Cerebellar nuclear complex (tissue), 1 donor: ENCODE measurements at places on chromosomes 13 and 19.

DNA sequence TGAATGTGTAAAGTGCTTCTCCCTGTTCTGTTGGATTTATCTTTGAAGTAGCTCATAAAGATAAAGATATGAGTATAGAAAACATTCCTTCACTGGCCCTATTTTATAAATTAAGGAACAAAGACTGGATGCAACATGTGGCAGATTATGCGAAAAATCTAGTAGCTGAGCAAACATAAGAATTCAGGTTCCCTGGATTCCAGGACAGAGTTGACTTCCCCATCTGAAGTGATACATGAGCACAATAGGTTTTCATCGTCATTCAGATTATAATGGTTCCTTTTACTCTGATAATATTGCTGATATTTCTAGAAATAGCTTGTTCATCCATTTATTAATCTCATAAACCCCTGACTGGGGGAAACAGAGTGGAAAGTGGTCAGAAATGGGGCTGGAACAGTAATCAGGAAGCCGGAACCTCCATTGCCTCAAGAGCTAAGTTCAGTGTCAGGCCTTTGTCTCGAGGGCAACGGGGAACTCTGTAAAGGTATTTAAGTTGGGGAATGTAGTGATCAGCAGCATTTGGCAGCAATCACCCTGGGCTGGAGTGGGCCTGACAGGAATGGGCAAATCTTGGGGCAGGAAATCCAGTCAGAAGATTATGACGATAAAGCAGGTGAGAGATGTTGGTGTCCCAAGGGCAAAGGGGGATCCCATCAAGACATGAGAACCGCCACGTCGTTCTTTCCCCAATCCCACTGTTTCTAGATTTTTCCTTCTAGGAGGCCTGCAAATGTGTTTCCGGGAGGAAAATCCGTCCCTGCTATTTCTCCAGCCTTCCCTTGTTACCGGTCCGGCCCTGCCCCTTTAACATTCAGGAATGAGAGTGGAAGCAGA lies 232.5 kb upstream of the SERP2 start:
- no peak for DNase-seq

- no peak for DNase-seq
Observed at GRCh38 chr13:110634558-110634957, 19.2 kb downstream of the NAXD start.

GRCh38 chr19:54418030-54418929 lies 3.0 kb downstream of the TTYH1 start:
- no peak for DNase-seq

GRCh38 chr13:106443607-106444322 lies 91.7 kb downstream of the EFNB2 start:
- no peak for DNase-seq

DNA sequence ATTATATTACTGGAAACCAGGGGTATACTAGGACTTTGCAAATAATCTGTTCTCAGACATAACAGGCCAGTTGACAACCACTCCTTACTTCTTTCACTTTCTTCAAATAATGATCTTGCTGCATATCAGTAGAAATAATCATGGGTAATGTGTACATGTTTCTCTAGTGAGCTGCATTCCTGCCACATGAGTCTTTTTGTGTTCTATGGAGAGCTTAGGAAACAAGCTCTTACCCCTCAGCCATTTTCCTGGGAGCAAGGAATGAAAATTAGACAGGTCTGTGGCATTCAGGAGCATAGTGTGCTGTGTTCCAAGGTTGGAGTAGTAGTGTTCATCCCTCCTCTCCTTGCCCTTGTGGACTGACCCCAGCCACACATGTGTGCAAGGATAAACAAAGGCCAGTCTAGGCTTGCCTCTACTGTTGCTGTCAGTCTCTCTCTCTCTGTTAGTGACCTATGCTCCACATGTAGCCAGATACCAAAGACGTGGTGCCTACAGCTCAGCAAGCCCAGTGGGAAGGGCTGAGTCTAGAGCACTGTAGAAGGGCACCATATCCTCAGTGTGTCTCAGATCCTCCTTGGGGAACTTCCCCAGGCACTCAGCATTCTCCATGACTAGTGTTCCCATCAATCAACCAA lies 11.5 kb upstream of the OXGR1 start:
- no peak for DNase-seq

DNA sequence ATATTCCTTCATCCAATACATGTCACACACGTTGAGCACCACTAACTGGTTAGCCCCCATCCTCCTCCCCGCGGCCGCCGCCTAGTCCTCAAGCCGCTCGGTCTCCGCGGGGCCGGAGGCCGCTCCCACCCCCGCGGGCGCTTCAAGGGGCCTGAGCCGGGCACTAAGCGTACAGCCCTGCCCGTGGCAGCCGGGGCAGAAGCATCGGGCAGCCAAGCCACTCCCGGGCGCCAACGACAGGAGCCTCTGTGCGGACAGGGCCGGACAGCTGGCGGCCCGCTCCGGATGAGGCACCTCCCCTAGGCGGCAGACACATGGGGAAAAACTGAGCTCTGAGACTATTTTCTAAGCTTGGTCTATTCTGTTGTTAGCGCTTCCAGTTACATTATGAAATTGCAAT lies 2.8 kb upstream of the ZNF543 start:
- DNase-seq = no peak

DNA sequence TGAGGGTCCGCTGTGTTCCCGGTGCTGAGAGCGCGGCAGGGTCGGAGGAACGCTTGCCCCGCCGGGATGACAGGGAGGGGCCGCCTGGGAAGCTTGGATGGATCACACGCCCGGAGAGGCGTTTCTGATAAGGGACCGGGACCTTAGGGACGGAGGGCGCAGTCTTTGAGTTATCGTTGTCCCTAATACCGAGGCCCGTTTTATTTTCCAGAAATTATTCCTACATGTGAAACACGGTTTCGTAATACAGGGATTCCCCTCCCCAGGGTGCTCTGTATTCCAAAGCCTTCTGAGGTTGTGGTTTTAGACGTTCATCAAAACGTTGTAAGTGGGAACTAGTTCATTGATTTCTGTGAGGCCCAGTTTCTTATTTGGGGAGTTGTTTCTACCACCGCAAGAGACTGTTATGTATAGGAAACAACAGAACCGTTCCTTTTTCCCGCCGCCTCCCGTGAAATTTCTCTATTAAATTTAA lies 752 bp downstream of the PDCD5 start:
- DNase-seq = no peak

DNA sequence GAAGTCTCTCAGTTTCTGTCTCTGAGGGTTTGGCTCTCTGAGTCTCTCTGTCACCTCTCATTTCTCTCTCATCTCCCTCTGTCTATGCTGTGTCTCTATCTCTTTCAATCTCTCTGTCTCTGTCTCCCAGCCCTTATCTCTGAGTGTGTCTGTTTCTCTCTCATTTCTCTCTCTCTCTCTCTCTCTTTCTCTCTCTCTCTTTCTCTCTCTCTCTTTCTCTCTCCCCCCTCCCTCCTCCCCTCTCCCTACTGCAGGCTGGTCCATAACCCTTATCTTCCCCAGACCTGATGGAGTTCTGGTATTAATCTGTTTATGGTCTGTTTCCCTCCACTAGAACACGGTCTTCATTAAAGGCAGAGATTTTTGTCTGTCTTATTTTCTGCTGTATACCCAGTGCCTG lies 1.3 kb upstream of the PVR start:
- no peak for DNase-seq

DNA sequence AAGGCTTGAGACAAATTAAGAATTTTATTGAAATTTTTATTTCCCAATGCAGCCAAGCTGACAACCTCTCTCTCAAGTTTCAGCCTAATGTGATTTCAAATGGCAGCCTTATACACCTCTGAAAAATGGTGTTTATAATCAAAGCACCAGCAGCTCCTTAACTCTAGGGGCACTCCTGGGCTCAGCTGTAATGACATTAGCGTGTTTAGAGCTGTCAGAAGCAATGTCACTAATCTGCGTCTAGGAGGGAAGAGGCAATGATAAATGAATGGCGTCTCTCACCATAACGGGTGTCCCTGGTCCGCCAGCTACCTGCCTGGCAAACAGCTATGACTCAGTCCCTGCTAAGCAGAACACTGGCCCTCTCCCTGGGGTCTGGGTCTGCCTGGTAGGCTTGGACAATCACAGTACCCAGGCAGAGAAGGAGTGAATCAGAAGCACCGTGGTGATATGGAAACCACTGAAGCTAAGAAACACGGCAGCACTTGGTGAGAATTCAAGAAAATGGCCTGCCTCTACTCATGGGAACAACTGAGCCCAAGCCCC lies 131.8 kb upstream of the VSTM2B start:
- DNase-seq = no peak

DNA sequence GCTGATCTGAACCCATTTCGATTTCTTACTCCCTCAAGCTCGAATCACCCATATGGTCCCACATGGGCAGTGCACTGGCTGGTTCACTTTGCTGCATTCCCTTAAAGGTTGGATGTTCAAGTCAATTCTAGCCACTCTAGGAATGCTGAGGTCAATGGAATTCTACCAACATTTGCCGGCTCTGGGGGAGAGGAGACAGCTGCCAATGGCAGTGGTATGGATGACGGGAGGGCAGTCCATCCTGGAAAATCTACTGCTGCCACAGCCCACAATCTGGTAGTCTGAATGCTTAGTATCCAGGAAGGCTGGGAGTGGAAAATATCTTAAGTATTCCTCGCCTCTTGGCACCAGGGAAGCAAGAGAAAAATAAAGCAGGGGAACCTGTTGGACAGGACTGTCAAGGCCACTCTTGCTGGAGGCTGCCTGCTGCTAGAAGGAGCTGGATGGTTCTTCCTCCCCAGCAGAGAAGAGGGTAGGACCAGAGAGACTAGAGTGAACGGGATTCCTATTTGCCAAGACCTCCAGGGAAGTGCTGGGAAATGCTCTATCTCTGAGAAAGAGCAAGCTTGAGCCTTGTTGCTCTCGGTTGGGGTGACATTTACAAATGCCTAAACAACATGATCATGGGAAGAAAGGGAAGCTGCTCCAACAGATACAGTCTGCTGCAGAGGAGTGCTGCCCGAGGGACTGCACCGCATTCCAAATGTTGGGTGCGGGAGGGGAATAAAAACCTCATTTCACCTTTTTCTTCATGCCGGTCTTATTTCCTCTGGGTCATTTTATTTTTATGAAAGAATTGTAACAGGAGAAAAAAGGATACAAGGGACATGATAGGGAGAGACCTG lies 20.7 kb upstream of the HMGB1 start:
- DNase-seq = no peak

DNA sequence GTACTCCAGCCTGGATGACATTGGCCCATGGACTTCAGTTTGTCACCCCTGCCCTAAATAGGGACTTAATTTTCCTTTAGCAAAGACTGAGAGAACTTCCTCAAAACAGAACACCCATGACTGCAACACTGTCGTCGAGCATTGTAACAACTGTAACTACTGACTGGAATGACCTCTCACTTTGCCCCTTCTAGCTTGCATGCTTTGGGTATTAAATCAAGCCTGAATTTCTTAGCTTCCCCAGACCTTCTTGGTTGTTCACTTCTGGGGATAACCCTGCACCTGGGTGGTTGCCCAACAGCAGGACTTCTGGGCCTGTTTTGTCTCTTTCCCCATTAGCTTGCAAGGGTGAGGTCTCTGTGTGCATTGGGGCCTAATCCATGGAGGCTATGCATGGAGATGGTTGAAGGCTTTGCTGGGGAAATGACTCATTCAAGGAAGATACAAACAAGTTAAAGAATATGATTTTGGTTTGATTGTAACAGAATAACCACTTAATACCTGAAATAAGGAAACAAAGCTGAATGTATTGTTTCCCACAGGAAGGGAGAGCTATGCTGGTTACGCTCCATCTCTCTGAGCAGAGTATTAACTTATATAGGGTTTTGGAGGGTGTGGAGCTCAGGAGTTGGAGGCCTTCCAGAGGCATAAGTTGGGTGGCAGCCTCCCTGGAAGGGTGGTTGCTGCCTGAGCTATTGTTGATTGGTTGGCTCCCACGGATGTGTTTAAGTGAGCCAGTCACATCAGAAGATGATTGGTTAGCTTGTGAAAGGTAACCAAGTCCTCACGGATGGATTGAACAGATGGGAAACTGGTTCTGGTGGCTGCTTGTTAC lies 34.7 kb upstream of the UBAC2 start:
- DNase-seq = no peak

- no peak for DNase-seq
Observed at GRCh38 chr13:90947976-90948375, 399.5 kb upstream of the MIR17HG start.

- no peak for DNase-seq
Observed at GRCh38 chr19:33252971-33253370, 27.3 kb upstream of the SLC7A10 start.

- DNase-seq = no peak
Observed at GRCh38 chr19:16899566-16900075, 10.8 kb downstream of the F2RL3 start.

- DNase-seq = no peak
Observed at GRCh38 chr13:113646376-113646775, 11.6 kb downstream of the ATP4B start.

DNA sequence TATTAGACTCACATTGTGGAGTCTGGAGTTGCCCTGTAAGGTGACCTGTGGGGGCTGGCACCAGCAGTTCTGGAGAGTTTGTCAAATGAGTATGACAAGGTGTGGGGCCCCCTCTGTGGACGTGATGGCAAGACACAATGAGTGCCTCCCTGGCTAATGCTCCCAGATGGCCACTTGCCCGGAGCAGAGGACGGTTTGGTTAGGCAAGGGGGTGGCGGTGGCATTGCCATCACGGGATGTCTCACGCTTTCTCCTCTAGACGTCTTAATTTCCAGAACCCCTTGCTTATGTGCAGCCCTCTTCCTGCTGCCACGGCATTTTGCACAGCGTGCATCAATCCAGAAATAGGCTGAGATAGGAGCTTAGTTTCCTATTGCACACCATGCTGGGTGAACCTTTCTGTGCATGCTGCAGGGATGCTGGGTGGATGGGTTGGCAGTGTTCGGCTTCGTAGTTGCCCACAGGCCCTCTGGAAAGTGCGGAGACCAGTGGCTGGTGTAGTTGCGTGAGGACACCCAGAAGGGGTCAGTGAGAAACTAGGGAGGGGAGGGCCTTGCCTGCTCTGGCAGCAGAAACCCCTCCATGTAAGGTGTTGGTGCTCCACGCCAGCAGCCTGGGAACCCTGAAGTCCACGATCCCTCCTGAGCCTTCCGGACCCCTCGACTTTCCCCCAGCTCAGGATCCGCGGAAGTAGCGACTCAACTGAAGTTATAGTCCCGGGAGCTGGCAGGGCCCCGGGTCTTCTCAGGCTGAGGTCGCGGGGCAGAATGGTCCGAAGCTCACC lies 18.1 kb upstream of the LRP3 start:
- DNase-seq = no peak

- DNase-seq = no peak
Observed at GRCh38 chr13:106530171-106530851, 5.2 kb downstream of the EFNB2 start.

DNA sequence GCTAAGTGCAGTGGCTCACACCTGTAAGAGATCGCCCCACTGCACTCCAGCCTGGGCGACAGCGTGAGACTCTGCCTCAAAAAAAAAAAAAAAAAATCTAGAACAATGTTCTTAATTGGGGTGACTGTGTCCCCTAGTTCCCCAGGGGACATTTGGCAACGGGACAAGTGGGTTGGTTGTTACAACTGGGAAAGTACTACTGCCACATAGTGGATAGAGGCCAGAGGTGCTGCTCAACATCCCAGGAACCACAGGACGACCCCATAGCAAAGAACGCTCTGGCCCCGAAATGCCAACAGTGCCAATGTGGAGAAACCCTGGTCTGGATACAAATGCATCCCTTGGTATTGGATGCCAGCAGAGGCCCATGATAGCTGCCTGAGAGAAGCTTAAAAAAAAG lies 11.8 kb downstream of the NLRP12 start:
- no peak for DNase-seq
